Activated naive CD4-positive, alpha-beta T cell treated with anti-CD3 and anti-CD28 coated beads for 36 hours (primary cell): ENCODE measurements at places on chromosomes 4 and X.
A peak's percentile ranks its signal among the peaks of the same experiment; 100 is the strongest.

DNA sequence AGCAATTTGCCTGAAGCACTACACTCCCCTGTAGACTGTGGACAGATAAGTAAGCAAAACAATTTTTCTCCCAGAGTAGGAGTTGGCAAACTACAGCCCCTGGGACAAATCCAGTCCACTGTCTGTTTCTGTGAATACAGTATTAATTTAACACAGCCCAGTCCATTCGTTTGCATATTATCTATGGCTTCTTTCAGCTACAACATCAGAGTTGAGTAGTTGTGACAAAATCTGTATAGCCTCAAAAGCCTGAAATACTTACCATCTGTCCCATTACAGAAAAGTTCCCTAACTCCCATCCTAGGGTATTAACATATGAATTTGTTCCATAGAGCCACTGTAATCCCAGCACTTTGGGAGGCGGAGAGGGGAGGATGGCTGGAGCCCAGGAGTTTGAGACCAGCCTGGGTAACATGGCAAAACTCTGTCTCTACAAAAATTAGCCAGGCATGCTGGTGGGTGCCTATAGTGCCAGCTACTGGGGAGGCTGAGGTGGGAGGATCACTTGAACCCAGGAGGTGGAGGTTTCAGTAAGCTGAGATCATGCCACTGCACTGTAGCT lies 53.0 kb downstream of the AMELX start:
- no peak for DNase-seq

GRCh38 chr4:182216005-182216404 lies 27.2 kb upstream of the TENM3 start:
- no peak for DNase-seq

DNA sequence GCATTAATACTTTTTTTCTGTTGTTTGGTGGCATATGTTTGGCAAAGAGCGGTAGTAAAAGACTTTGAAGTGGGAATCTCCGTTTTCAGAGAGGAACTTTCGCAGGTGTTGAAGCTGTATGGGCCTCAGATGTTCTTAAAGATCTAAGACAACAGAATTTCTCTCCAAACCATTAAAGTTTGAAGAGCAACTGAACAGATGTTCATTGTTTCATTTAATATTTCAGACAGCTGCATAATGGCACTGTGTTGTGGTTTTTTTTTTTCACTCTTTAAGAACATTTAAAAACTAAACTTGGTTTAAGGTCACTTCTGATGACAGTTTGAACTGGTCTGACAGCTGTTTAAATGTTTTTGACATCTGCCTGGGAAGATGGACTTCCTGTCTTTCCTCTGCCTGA lies 882.7 kb upstream of the PCDH10 start:
- no peak for DNase-seq

- DNase-seq = no peak
Observed at GRCh38 chrX:101079736-101080270, 1.1 kb downstream of the TMEM35A start.

- DNase-seq = no peak
Observed at GRCh38 chr4:47899639-47900038, 14.7 kb downstream of the NFXL1 start.

- no peak for DNase-seq
Observed at GRCh38 chr4:112652216-112652615, 15.3 kb downstream of the LARP7 start.

GRCh38 chr4:146567396-146567795 lies 45.7 kb upstream of the SLC10A7 start:
- DNase-seq = no peak

DNA sequence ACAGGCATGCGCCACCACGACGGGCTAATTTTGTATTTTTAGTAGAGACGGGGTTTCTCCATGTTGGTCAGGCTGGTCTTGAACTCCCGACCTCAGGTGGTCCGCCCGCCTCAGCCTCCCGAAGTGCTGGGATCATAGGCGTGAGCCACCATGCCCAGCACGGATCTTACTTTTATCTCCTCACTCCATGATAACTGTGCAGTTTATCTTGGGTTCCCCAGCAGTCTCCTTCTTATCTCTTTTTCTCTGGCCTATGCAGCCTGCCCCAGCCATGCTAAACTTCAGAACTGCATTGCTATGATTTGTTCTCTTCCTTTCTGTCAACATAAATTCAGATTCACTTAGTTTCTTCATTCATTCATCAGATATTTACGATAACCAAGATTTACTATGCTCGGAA lies 22.4 kb downstream of the PAGE1 start:
- DNase-seq = no peak

- DNase-seq = no peak
Observed at GRCh38 chr4:113756005-113756410, 5.5 kb downstream of the CAMK2D start.

GRCh38 chr4:138399081-138399480 lies 156.9 kb upstream of the SLC7A11 start:
- DNase-seq = no peak

DNA sequence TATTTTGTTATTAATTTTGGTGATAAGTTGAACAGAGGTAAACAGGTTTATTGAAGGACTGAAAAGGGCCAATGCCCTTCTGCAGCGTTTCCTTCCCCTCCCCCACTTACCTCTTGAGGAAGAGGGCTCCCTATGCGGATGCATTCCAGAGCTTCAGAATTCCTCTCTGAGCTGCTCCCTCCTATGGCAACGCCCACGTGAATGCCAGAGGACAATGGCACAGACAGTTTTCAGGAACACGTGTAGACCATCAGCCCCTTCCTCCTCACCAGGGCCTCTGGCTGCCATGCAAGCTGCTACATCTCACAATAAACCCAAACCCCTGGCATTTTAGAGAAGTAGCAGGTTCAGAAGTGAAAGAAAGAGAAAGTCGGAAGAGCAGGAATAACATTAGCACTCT lies 127.9 kb downstream of the CHRDL1 start:
- DNase-seq = no peak

DNA sequence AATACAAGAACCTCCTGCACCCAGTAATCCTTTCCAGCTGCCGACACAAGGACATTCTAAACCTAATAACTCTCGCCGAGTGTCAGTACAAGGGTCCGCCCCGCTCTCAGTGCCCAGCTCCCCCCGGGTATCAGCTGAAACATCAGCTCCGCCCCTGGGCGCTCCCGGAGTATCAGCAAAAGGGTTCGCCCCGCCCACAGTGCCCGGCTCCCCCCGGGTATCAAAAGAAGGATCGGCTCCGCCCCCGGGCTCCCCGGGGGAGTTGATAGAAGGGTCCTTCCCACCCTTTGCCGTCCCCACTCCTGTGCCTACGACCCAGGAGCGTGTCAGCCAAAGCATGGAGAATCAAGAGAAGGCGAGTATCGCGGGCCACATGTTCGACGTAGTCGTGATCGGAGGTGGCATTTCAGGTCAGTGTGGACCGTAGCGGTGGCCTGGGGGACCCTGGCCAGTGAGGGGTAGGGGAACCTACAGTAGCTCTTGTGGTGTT lies at the start of gene MAOA:
MAOA (plus strand) TSS at position 295 of the 490 bp plus-strand sequence; CDS start at position 338, 43 bp downstream.
- DNase-seq = peak; percentile 6

DNA sequence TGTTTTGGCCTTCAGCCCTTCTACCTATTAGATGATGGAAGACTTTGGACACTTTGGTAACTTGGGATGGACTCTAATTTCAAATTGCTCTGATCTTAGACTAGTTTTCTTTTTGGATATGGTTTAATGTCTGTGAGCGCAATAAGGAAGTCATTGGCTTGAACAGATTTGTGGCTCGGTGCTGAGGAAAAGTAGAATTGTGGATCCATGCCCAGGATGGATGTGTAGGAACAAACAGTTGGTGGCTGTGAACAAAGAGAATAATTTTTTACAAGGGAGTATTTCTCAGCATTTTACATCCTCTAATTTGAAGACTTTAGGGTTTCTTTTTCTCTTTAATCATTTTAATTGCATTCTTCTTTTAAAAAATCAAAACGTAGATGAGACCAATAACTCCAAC lies 327.1 kb downstream of the GLUD2 start:
- DNase-seq = no peak

DNA sequence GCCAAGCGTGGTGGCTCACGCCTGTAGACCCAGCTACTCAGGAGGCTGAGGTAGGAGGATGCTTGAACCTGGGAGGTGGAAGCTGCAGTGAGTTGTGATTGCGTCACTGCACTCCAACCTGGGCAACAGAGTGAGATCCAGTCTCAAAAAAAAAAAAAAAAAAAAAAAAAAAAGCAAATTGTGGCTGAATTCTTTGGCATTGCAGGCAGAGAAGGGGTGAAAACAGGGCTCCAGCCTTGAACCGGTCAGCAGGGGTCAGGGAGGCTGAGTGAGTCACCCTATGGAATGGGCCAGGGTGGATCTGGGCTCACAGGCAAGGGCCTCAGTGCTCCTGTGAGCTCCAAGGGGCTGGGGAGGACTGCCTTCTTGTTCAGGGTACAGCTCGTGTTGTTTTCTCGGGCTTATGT lies 13.2 kb upstream of the FAM3A start:
- DNase-seq = no peak

GRCh38 chr4:157270108-157270507 lies 49.6 kb downstream of the GRIA2 start:
- DNase-seq = no peak

DNA sequence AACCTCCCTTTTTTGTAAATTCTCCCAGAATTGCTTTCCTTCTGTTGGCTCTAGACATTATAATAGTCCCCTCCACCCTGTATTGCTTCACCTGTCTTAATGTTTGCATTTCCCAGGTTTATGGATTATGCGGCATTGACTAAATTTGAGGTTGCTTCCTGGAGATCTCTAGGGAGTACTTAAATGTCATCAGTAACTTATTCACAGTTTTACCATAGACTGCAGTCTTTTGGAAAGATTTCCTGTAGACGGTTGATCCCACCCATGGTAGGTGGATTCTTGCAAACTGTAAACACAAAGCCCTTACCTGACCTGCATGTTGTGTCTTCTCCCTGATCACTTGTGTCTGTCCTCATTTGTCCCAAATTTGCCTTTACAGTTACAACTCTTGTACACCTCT lies 6.2 kb upstream of the NOX1 start:
- DNase-seq = no peak

DNA sequence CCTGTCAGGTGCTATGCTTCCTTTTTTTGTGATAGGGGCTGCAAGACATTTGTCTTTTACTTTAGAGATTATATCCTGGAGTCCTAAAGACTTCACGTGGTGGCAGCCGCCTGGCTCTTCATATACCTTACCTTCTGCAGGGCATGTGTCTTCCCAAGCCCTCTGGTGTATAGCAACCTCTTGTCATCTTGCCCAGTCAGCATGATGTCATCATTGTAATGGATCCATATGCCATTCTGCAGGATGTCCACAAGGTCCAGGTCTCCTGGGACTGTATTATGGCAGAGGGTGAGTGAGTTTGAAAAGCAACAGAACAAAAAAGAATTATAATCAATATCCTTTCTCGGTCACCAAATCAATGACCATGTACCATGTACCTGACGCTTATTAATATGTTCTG lies 82.2 kb upstream of the SCOC start:
- DNase-seq = no peak

DNA sequence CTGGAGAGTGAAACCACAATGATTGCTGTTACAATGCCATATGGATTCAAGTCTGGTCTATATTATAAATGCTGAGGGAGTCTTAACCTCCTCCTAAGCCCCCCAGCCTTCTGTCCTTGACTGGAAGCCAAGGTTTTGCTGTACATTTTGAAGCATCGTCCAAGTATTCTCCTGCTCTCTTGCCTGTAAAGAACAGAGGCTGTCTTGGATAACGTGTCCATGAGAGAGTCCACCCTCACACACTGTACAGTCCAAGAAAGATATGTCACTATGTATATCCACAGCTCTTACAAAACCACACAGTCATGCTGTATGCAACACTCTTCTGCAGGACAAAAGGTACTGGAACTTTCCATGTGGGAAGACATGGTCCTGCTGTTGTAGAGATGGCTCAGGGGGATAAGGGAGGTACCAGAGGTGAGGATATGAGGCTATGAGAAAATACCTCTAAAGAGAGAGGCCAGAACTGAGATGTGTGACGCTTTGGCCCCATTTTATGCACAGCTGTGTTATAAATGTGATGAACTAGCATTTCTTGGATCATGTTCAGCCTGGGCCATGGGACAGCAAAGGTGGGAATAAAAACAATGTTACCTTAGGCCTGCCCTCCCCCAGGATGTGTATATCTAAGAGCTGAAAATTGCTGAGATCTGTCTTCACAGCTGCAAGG lies 678.6 kb downstream of the IQCM start:
- no peak for DNase-seq

DNA sequence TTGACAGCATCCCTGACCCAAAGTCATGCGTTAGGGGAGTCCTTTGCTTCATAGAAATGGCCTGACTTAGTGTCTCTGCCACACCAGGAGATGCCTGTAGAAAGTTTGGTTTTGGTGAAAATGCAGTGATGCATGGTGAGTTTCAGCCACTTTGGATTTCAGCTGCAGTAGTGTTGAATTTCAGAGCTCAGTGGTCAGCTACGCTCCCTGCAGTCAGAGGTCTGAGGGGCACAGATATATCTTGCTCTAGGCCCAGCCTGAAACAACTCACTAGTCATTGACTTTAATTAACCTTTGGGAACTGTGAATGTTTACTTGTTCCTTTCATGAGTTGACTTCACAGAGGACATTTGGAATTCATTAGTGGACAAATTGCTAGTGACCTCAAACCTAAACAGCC lies 17.5 kb downstream of the RBMX2 start:
- DNase-seq = no peak

- no peak for DNase-seq
Observed at GRCh38 chr4:134591326-134591725, 389.7 kb upstream of the PABPC4L start.

GRCh38 chrX:67673741-67674274 lies 130.0 kb downstream of the AR start:
- no peak for DNase-seq

DNA sequence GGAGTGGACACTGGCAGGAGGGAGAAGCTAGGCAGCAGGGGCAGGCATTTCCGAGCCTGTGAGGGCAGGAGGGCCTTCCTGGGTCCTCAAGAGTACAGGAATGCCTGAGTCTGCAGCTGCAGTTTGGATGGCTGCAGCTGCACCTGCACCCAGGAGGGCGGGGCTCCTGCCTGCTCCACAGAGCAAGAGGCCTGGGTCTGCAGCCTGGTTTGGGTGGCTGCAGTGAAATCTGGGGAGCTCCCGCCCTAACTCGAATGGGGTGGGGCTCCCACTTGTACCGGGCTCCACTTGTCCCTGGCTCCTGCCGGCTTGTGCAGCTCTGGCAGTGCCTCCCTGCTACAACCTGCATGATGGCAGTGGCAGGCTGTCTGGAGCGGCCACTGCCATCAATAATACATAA lies 436.0 kb downstream of the ARHGAP24 start:
- DNase-seq = no peak

- DNase-seq = peak; percentile 16
Observed at GRCh38 chrX:111168314-111168713, 72.3 kb downstream of the PAK3 start.

DNA sequence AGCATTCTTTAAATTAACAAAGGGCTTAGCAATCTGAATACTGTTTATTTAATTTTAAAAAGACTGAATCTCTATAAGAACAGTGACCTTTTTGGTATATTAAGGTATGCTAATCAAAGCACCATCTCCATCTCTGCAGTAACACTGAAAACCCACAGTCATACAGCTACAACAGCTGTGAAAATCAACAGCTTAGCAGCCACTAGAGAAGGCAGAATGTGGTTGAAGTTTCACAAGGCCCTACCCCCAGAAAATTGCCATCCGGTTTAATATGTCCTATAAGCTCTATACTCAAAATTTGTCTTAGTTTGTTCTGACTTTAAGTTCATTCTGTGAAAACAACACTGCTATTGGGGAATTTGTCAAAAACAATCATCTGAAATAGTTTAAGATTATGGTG lies 128.7 kb downstream of the OPHN1 start:
- DNase-seq = no peak
